GM23248 (cell line): ENCODE measurements at places on chromosomes 7 and 10. TPM values are rescaled to one million over a fixed set of nuclear protein-coding genes. Genes with fewer than 3 reads are reported as not detected.
A peak's percentile ranks its signal among the peaks of the same experiment; 100 is the strongest.

DNA sequence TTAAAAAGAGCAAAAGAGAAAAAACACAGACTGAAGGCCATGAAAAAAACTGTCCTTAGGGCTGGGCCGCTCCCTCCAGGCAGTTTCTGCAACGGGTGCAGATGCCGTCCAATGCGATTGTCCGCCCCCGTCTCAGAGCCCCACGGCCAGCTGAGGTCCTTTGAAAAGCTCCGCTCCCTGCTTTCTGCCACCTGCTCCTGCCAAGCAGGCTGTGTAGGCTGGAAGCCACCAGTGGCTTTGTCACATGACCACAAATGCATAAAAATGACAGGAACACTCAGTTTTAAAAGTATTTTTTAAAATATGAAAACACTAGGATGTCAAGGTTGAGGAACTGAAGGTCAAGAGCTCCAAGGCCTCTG, 71.7 kb downstream of the AMZ1 start:
- peaks cover 56% of the 10 kb centered on the region for H3K4me1 ChIP-seq
- H3K27ac ChIP-seq = peak overlapping the region; percentile 71
- no peaks in the 10 kb centered on the region for H3K36me3 ChIP-seq
- no peak for DNase-seq
- H3K27me3 ChIP-seq = no peaks in the 10 kb centered on the region
- H3K4me3 ChIP-seq = no peak overlapping the region

GRCh38 chr10:119337223-119337622, 129.9 kb downstream of the GRK5 start:
- DNase-seq = no peak
- peaks cover 15% of the 10 kb centered on the region for H3K4me1 ChIP-seq
- no peaks in the 10 kb centered on the region for H3K27me3 ChIP-seq
- no peaks in the 10 kb centered on the region for H3K36me3 ChIP-seq
- H3K27ac ChIP-seq = no peak overlapping the region

GRCh38 chr10:30882281-30882680, 149.4 kb downstream of the ZNF438 start:
- H3K4me3 ChIP-seq = no peak overlapping the region
- H3K36me3 ChIP-seq = no peaks in the 10 kb centered on the region
- H3K4me1 ChIP-seq = peaks cover 3% of the 10 kb centered on the region; the same call in 1 of the 2 replicates
- DNase-seq = no peak
- no peak overlapping the region for H3K27ac ChIP-seq
- H3K27me3 ChIP-seq = no peaks in the 10 kb centered on the region

DNA sequence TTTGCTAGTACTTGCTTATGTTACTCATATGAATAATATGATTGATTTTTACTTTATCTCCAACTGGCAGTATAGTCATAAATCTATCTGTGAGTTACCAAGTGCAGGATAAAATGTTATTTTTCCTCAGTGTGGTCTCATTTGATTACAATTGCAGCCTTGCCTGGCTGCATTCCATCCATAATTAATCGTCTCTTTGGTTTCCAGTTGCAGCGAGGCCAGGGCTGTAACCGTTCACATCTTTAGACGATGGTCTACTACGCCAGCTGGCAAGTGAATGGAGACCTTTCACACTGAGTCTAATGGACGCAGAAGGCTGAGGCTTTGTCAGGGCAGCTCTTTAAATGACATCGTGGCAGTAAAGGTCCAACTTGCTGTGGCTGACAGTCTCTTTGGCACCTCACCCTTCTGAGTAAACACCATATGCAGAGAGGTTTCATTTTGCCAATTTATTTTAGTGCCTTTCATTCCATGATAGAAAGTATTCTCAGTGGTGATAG, 84.0 kb downstream of the ARL4A start:
- DNase-seq = peak; percentile 33
- H3K27me3 ChIP-seq = no peaks in the 10 kb centered on the region
- peak overlapping the region; percentile 55 for H3K4me3 ChIP-seq
- no peak overlapping the region for H3K27ac ChIP-seq
- no peaks in the 10 kb centered on the region for H3K36me3 ChIP-seq

GRCh38 chr10:29005988-29006387, 282.9 kb upstream of the LYZL1 start:
- H3K27me3 ChIP-seq = no peaks in the 10 kb centered on the region
- no peaks in the 10 kb centered on the region for H3K36me3 ChIP-seq
- H3K27ac ChIP-seq = no peak overlapping the region
- DNase-seq = no peak
- no peaks in the 10 kb centered on the region for H3K4me1 ChIP-seq

MET gene
- 62.3 and 68.8 TPM in 2 replicates for total RNA-seq

KCP gene
- total RNA-seq = not detected in 2 replicates

DNA sequence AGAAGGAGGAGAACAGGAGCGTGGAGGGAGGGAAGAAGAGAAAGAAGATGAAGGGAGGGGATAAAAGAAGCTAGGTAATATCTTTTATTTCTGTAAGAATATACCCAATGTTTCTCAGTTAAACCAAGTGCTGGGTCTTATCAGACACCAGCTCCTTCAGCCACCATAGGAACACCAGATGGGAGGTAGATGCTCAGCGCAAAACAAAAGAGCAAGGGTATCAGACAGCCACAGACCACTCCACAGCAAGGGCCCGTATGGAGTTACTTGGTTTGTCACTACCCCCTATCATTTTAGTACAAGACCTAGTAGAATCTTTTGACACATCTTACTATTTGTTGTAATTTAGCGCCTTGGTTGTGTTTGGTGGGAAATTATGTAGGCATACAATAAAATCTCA, 65.9 kb upstream of the FAM133B start:
- H3K36me3 ChIP-seq = peaks cover 5% of the 10 kb centered on the region; the same call in 1 of the 2 replicates
- no peaks in the 10 kb centered on the region for H3K27me3 ChIP-seq
- no peak overlapping the region for H3K27ac ChIP-seq
- no peak overlapping the region for H3K4me3 ChIP-seq
- no peaks in the 10 kb centered on the region for H3K4me1 ChIP-seq
- DNase-seq = no peak

DNA sequence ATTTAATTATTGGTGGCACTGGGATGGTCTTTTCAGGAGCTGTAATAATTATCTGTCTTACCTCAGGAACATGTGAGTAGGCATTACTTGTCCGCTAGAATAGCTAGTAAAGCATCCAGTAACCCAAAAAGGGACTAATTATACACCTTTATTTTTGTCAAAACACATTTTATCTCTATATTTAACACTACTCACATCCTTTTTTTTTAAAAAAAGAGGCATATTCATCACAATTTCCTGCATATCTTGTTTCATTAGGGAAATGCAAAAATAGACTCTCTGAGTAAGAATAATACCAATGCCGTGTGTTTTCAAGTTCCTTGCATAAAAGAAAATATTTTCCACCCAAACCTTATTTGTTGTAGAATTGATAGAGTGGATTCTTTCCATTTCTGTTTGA, 99.5 kb downstream of the VTI1A start:
- no peaks in the 10 kb centered on the region for H3K36me3 ChIP-seq
- no peaks in the 10 kb centered on the region for H3K4me1 ChIP-seq
- H3K27me3 ChIP-seq = no peaks in the 10 kb centered on the region

- no peaks in the 10 kb centered on the region for H3K4me1 ChIP-seq
- H3K36me3 ChIP-seq = no peaks in the 10 kb centered on the region
- H3K27ac ChIP-seq = no peak overlapping the region
- no peak overlapping the region for H3K4me3 ChIP-seq
These were observed 290.7 kb upstream of the KIAA1217 start for GRCh38 chr10:23918090-23918723.

DNA sequence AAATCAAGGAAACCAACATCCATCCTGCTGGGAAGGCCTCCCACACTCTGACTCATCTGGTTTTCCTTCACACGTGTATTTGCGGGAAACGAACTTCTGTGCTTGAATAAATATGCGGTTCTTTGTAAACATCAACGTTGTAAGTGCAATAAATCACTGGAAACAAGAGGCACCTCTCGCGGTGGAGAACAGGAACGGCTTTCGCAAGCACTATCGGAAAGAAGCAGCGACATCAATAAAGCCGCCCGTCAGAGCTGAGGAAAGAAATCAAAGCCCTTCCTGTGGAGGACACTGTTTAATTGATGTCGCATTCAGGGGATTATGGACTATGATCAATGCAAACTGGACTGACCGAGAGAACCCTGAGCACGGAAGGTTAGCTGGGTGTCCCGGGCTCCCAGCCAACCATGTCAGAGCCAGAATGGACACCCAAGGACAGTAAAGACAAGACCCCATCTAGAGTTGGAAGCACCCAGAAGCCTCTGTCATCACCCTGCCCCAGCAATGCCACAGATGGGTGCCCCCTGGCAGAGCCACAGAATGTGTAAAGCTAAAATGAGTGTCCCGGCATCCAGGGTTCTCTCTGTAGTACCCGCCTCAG, 37.6 kb downstream of the OAT start:
- no peak overlapping the region for H3K27ac ChIP-seq
- no peaks in the 10 kb centered on the region for H3K4me1 ChIP-seq
- no peak for DNase-seq
- H3K27me3 ChIP-seq = peaks cover 11% of the 10 kb centered on the region

HOGA1 gene
- total RNA-seq = 0.22 TPM in 1 of 2 replicates, not detected in the other

CWF19L1 gene
- total RNA-seq = 22.6 and 25.9 TPM in 2 replicates

KLF14 gene
- total RNA-seq = 0.11 TPM in 1 of 2 replicates, not detected in the other

DNA sequence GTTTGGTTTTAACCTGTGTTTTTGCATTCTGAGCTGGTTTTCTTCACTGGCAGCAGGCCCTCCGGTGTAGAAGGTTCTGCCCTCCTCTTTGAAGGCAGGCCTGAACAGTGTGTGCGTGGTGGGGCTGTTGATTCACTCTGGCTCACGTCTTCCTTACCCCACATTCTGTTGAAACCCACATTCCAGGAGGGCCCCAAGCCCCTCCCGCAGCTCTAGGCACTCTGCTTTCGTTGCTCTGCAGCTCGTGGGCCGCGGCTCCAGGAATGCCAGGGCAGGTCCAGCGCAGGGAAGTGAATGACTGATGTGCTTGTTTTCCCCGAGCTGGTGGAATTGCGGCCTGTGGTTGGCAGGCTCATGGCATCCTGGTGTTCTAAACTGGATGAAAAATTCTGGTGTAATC, 49.0 kb downstream of the HTRA1 start:
- H3K36me3 ChIP-seq = peaks cover 7% of the 10 kb centered on the region; the same call in 1 of the 2 replicates
- H3K27me3 ChIP-seq = no peaks in the 10 kb centered on the region
- DNase-seq = no peak
- no peak overlapping the region for H3K27ac ChIP-seq
- no peaks in the 10 kb centered on the region for H3K4me1 ChIP-seq

GRCh38 chr10:107451047-107451446, 286.5 kb upstream of the SORCS1 start:
- H3K36me3 ChIP-seq = no peaks in the 10 kb centered on the region
- H3K4me3 ChIP-seq = no peak overlapping the region
- H3K27me3 ChIP-seq = no peaks in the 10 kb centered on the region
- H3K4me1 ChIP-seq = no peaks in the 10 kb centered on the region
- H3K27ac ChIP-seq = no peak overlapping the region

EFCAB10 gene
- total RNA-seq = not detected in 2 replicates

- H3K27me3 ChIP-seq = no peaks in the 10 kb centered on the region
- DNase-seq = no peak
- H3K27ac ChIP-seq = no peak overlapping the region
- H3K4me1 ChIP-seq = peaks cover 5% of the 10 kb centered on the region; the same call in 1 of the 2 replicates
- H3K4me3 ChIP-seq = no peak overlapping the region
These were observed 20.4 kb upstream of the HIPK2 start for GRCh38 chr7:139798221-139798620.

HOXA7 gene
- total RNA-seq = 3.4 and 6.6 TPM in 2 replicates

- DNase-seq = no peak
- no peaks in the 10 kb centered on the region for H3K36me3 ChIP-seq
- H3K4me3 ChIP-seq = no peak overlapping the region
- H3K27me3 ChIP-seq = no peaks in the 10 kb centered on the region; the same call in none of the 2 replicates
- no peaks in the 10 kb centered on the region for H3K4me1 ChIP-seq
These were observed 35.3 kb downstream of the PNLIPRP2 start for GRCh38 chr10:116656044-116656443.

DNA sequence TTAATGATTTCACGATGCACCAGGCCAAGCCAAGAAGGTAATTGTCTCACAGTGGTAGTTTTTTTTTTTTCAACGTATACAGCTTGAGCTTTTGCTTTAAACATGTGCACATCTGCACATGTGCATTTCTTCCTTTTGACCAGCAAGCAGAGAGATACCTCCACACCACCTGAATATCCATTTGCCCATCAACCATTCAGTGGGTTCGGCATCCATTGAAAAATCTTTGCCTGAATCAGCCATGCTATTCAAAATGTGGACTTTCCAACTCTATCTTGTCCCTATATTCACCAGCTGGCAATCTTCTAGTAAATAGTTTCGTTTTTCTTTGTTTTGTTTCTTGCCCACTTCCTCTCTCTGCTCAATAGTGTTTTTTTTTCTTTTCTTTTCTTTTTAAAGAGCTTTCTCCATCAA, 7.7 kb upstream of the TRA2A start:
- H3K4me1 ChIP-seq = no peaks in the 10 kb centered on the region
- H3K4me3 ChIP-seq = no peak overlapping the region
- no peaks in the 10 kb centered on the region for H3K27me3 ChIP-seq
- no peak for DNase-seq
- H3K27ac ChIP-seq = no peak overlapping the region

DNA sequence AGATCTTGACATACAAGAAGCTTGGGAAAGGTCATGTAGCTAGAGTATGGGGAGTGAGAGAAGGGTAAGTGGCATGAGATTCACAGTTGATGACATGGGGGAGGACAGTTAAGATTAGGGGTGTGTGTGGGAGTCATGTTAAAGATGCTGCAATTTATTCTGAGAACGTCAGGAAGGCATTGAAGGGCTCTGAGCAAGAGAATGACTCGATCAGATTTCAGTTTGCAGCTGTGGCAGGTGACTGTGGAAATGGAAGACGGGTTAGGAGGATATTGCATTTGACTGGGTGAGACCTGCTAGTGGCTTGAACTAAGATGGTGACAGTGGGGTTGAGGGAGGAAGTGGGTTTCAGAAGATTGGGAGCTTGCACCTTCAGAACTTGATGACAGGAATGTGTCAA, 5.6 kb downstream of the CDC123 start:
- DNase-seq = peak; percentile 8
- no peaks in the 10 kb centered on the region for H3K27me3 ChIP-seq
- H3K4me1 ChIP-seq = peaks cover 16% of the 10 kb centered on the region
- H3K36me3 ChIP-seq = peaks cover 14% of the 10 kb centered on the region
- no peak overlapping the region for H3K27ac ChIP-seq

TMEM236 gene
- total RNA-seq = 0.11 and 0.13 TPM in 2 replicates
